ENCODE measurements at places on chromosomes 16 and 17.

DNA sequence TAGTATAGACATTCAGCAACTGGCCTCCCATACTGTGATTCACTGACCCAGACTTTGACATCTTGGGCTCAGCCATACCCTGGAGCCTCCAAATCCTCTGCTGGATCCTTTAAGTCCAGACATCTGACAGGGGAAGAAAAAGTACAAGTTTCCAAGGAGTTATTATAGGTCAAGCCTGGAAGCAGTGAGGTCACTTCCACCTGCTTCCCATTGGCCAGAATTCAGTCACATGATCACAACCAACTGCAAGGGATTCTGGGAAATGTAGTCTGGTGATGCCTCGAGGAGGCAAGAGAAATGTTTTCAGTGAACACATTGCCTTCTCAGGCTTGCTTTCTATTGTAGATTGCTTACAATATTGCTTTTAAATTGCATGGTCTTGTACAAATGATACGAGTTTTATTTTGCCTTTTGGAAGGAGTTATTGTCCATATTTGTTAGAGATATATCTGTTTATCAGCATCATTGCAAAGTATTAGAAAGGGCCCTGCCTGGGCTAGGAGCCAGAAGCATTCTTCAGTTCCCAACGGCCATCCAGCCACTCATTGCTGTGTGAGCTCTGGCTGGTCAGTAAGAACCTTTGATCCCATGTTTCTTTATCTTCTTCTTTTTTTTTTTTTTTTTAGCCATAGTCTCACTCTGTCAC, 696.9 kb downstream of the WWOX start:
- DNase-seq, result peak; percentile 65

DNA sequence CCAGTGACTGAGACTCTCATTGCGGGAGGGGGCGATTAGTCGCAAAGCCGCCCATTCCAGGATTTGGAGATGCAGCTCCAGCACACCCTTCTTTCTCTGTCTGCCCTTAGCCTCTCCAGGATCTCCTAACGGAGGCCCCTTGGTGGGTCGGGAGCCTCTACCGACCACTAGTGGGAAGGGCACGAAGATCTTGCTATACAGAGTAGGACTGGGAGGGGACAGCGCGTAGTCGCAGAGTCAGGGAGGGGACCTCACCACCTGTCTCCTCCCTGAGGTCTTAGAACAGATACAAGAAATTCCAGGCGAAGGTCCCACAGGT, 588 bp upstream of the SMTNL2 start:
- no peak for DNase-seq

GRCh38 chr17:7329997-7330637, 982 bp upstream of the NEURL4 start:
- peak; percentile 85 for DNase-seq

GRCh38 chr17:68614718-68615117, 13.6 kb upstream of the FAM20A start:
- no peak for DNase-seq

DNA sequence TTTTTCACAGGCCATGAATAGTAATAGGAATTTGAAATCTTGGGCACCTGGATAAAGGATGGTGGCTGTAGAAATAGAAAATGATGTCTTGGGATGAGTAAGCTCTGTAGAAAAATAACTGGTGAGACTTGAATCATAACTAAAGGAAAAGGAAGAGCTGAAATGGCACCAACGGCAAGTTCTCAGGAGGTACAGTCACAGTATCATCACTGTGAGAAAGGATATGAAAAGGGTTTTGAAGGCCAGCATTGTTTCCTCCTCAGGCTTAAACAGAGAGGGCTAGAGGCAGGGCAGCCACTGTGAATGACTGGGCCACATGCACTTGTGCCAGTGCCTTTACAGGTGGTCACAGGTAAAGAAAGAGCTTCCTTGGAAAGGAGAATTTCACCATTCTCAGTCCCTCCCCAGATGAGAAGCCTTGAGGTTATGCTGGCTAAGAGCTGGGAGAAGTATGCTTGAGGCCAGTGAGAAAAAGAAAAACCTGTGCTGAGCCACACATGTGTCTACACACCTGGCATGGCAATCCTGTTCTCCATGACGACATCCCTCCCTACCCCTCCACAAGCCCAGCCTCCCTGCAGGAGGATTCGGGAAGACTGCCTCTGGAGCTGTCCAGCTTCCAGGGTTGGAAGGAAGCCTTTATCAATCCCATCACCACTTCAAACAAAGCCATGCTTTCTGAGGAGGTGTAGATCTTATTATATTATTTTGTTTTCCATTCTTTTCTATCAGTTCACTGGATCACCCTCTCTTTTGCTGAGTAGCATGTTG, 3.8 kb upstream of the ANKFN1 start:
- DNase-seq, result no peak

- DNase-seq, result no peak
These were observed 76.1 kb downstream of the FTO start for GRCh38 chr16:53780051-53780450.

GRCh38 chr16:9114842-9115241, 23.4 kb downstream of the HAPSTR1 start:
- no peak for DNase-seq

GRCh38 chr17:56514264-56514663, 79.2 kb upstream of the NOG start:
- DNase-seq, result no peak

DNA sequence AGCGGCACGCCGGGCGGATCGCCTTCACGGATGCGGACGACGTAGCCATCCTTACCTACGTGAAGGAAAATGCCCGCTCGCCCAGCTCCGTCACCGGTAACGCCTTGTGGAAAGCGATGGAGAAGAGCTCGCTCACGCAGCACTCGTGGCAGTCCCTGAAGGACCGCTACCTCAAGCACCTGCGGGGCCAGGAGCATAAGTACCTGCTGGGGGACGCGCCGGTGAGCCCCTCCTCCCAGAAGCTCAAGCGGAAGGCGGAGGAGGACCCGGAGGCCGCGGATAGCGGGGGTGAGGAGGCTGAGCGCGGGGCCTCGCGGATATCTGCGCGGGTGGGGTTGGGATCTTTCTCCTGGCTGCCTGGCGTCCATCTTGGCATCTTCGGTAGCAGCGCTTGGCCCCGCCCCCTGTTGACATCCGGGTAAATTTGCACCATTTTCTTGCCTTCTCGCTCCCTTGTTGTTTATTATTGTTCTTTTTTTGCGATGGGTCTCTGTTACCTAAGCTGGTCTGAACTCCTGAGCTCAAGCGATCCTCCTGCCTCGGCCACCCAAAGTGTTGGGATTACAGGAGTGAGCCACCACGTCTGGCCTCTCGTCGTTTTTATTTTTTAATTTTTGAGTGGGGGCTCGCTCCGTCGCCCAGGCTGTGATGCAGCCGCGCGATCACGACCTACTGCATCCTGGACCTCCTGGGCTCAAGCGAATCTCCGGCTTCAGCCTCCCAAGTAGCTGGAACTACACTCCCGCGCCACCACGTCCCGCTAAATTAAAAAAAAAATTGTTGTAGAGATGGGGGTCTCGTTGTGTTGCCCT, 898 bp downstream of the TERF2IP start:
- peak; percentile 88 for DNase-seq

DNA sequence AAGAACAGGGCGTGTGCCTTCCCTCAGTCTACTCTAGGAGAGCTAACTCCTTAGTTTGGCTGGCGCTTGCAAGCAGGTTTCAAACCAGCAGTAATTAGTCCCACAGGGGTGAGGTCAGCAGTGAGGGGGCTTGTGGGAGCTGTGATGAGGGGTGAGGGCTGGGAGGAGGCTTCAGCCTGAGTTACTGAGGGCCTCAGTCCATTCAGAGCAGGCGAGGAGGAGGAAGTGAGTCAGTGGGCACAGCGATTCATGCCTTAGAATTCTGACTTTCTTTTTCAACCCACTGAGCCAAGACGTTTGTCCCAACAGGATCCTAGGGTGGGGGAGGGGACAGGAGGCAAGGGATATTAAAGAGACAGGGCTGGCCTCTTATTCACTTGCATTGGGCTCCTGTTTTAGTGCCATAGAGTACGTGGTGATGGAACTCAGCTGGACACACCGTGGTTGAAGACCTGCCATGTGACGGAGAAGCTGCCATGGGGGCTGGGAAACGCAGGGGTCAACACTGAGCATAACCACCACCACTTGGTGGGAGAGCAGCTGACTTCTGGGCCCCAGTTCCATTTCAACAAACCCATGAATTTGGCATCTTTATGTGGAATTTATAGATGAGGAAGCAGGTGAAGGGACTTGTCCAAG, 8.3 kb upstream of the ITGA3 start:
- no peak for DNase-seq

- no peak for DNase-seq
These were observed 400.2 kb downstream of the SEC14L1 start for GRCh38 chr17:77540975-77541374.

GRCh38 chr16:10202649-10203048, 20.4 kb upstream of the GRIN2A start:
- no peak for DNase-seq

- DNase-seq, result no peak
These were observed 5.9 kb downstream of the TEX2 start for GRCh38 chr17:64256913-64257807.
